EH (cell line): ENCODE measurements at places on chromosomes 2 and 18.
A peak's percentile ranks its signal among the peaks of the same experiment; 100 is the strongest.

DNA sequence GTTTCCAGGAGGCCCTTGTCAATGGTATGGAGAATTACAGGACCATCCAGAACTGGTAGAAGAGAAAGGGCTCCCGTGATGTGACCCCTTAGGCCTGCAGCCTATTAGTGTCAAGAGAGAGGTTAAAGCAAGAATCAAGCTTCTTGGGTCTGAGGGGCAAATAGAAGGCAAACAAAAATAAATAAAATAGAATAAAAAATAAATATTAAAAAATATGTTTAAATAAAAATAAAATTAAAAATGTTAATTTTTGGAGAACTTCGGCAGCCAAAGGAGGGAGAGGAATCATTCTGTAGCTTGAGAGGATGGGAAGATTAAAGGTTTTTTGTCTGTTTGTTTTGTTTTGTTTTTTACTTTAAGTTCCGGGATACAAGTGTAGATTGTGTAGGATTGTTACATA lies 15.2 kb upstream of the TMEM178A start:
- DNase-seq: no peak

DNA sequence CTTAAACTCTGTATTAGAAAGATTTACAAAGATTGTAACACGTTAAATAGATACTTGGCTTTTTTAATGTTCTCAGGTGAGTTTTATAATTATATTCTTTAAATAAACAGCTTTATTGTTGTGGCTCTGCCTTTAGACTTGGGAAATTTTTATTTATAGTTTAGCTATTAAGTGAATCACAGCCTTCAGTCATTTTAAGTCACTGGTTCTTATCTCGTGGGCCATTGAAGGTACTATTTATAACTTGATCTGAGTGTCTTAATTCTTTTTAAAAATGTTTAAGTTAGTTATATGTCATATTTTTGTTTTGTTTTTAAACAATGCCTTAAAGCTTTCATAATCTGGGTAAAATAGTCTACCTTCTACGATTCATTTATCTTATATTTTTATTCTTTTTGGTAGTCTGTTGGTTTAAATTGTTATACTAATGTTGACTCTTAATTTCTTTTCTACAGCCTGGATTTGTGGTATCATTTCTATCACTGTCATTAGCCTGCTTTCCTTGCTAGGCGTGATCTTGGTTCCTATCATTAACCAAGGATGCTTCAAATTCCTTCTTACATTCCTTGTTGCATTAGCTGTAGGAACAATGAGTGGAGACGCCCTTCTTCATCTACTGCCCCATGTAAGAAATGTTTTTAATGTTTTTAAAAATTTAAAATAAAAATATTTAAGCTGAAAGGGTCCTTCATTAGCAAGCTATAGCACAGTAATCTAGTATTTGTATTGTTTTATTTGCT lies 49.3 kb downstream of the SLC39A10 start:
- peak; percentile 72 for DNase-seq

DNA sequence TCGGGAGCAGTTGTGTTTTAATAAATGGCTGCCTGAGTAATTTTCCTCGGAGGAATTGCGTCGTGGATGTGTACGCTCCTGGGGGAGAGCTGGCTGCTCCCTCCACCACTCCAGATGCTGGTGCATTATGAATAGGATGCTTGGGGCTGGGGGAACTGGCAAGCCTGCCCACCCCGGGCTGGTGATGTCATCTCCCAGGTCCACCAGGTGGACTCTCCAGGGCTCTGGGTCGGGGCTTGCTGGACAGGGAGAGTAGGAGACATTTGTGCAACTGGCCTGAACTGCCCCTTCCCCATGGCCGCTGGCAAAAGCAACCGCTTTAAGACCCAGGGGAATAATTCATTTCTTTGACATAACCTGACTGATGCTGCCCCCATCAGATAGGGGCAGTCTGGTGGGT lies 158.7 kb downstream of the KLHL29 start:
- DNase-seq: no peak

DNA sequence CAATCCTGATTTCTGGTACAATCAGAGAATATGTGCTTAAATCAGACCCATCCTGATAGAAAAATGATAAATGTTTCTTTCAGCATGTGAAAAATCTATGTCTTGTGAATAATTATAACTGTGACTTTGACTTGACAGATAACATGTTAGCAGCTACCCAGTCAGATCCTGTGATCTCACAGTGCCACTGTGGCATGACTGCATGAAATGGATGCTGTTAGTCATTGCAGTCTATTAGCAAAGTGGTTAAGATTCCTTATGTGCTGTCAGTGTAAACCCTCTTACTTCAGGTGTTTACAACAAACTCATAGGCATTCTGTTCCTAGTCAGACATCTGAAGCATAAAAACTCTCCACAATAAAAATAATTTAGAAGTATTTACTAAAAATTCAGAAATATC lies 244.6 kb upstream of the RND3 start:
- DNase-seq: peak; percentile 55
